ENCODE measurements at places on chromosomes 11 and 22. TPM values are rescaled to one million over a fixed set of nuclear protein-coding genes. Genes with fewer than 3 reads are reported as not detected.

The PHOX2A gene
- not detected for total RNA-seq

The TMEM151A gene
- 7.6 TPM for total RNA-seq

The SLC1A2 gene
- 192 TPM for total RNA-seq

The C11orf65 gene
- total RNA-seq = 0.49 TPM

The GLB1L2 gene
- total RNA-seq = 0.98 TPM

The TNNI2 gene
- not detected for total RNA-seq

The TMEM191C gene
- total RNA-seq = 3.2 TPM

The CNTF gene
- total RNA-seq = 1.2 TPM

The PPME1 gene
- total RNA-seq = 34.7 TPM

The B3GAT1 gene
- total RNA-seq = 60.2 TPM

The FAM76B gene
- 28.5 TPM for total RNA-seq

The MS4A6A gene
- total RNA-seq = 0.98 TPM

The SYCE3 gene
- total RNA-seq = not detected

The CABP7 gene
- total RNA-seq = 0.98 TPM

The GPR83 gene
- 0.98 TPM for total RNA-seq

The PIWIL4 gene
- 5.9 TPM for total RNA-seq

The ACRV1 gene
- 0.25 TPM for total RNA-seq

The ZC3H12C gene
- 17.2 TPM for total RNA-seq

The OR5A2 gene
- total RNA-seq = not detected

The MYOD1 gene
- total RNA-seq = not detected

The C22orf42 gene
- not detected for total RNA-seq

The PATE2 gene
- 0.25 TPM for total RNA-seq

The TPH1 gene
- total RNA-seq = 0.49 TPM

The POGLUT3 gene
- 7.1 TPM for total RNA-seq

The GSTT2B gene
- total RNA-seq = 0.74 TPM

All from temporal lobe (tissue), 4 donors.